ENCODE measurements at places on chromosomes 5 and 9.

DNA sequence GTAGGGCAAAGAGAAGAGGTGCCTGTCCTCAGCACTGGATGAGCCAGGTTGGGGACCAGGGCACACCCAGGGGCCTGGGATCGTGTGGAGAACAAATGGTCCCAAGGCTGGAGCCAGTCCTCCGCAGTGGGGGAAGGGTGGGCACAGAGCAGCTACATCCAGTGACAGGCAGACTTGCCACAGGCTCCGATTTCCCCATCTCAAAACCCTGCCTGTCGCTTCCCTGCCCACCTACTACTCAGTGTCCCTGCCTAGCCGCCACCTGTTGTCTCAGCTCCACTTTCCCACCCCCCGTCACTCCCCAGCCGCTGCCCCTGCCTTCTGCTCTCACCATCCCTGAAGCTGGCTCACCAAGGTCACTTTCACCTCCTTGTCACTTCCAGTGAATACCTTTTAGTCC lies 13.9 kb upstream of the ENHO start:
- no peak for DNase-seq

DNA sequence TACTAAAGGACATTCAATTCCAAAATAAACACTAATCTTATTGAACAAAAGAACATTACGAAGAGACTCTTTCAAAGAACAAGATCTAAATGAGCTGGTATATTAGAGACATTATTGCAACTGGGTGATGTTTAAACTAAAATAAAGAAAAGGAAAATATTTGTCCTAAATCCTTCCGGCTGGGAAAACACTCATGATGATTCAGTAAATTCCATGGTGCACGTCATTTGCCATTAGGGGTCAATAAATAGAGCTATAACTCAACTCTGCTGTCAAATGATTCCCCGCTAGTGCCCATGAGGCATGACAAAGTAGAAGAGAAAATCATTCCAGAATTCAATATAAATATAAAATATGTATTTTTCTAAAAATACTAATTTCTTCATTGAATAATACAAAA lies 565.5 kb upstream of the TUSC1 start:
- no peak for DNase-seq

- no peak for DNase-seq
These were observed 45.5 kb downstream of the RFX3 start for GRCh38 chr9:3480353-3480655.

DNA sequence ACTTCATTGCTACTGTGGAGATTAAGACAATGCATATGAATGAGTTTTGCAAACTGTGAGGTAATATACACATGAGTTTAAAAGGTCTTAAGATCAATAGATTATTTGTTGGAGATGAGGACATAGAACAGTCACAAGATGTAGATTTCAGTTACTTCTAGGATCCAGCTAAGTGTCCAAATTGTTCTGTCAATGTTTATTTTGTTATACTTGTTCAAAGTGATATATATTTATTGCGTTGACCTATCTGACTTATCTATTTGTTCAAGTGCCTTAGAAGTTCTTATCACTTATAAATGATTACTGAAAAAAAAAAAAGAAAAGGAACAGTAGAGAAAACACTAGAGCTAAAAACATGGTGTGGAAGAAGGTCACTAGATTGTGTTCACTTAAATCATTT lies 75.6 kb upstream of the GRIN3A start:
- no peak for DNase-seq

- DNase-seq: no peak
These were observed 127.8 kb downstream of the SAXO1 start for GRCh38 chr9:18905028-18905882.

DNA sequence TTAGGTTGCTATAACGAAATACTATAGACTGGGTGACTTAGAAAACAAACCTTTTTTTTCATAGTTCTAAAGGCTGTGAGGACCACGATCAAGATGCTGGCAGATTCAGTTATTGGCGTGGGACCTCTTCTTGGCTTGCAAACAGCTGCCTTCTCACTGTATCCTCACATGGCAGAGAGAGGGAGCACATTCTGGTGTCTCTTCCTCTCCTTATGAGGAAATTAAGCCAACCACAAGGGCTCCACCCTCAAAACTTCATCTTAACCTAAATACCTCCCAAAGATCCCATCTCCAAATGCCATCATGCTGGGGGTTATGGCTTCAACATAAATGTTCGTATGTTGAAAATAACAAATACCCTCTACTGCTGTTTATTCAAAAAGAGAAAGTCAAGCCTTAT lies 197.1 kb downstream of the CEMIP2 start:
- DNase-seq: no peak

Measured in H7 (cell line).